ENCODE measurements at places on chromosomes 5 and 9. TPM values are rescaled to one million over a fixed set of nuclear protein-coding genes. Genes with fewer than 3 reads are reported as not detected.

The MAN1B1 gene
- total RNA-seq, result 38.2 TPM

The SV2C gene
- total RNA-seq, result 0.45 TPM

- peak; percentile 57 for ATAC-seq
Observed at GRCh38 chr5:1652873-1653697, 129.3 kb upstream of the LPCAT1 start.

DNA sequence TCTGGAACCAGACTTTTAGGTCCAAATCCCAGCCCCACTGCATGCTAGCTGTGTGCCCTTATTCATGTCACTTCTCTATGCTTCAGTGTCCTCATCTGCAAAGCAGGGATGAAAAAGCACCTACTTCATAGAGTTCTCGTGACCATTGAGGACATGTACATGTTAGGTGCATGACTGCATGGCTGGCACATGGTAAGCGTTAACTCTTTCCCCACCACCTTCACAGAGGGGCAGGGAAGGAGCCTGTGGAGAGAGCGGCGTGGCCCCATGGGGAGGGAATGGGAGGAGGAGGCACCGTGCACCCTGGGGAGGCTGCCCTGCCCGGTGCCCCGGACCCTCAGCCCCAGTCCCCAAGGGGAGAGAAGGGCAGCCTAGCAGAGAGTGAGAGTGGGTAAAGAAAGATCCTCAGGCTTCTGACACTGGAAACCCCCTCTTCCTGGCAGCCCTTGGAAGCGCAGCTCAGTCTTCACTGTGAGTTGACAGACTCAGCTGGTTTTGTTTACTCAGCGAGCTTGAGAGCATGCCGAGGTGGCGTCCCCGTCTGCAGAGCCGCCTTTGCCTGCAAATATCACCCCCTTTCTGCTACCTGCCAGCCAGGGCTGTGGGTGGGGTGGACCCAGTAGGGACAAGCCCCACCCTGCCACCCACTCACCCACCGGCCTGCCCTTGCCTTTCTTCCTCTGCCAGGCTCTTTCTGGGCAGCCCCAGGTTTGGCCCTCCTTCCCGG lies 10.6 kb upstream of the ANGPTL2 start:
- ATAC-seq, result no peak

- ATAC-seq, result no peak
Observed at GRCh38 chr5:160494451-160494850, 72.8 kb downstream of the PTTG1 start.

DNA sequence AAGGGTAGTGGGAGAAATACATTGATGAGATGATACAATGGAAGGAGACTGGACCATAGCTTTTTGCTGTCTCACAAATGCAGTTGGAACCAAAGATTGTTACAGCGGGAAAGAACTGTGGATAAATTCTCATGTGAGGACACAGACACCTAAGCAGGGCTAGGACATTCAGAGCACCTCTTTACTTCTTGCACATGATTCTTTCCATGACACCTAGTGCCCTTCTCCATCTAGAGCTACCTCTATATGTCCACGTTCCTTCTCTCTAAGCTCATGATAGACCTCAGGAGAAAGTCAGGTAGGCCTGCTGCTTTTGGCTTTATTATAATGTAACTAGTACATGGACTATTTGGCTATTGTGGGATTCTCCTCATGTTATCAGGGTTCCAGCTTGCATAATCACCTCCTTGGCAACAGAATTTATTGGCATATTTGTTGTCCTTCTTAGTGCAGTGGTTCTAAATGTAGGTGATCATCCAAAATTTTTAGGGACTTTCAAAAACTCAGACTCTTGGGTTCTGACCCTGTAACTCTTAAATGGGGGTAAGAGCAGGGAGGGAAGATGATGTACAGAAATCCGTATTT lies 27.2 kb downstream of the NR3C1 start:
- no peak for ATAC-seq

GRCh38 chr9:91223000-91223399 lies 138.7 kb downstream of the AUH start:
- ATAC-seq, result peak; percentile 87

The ZFP2 gene
- 0.26 TPM for total RNA-seq

The STC2 gene
- total RNA-seq, result 4.3 TPM

The SOX30 gene
- 0.50 TPM for total RNA-seq

The PCDHB8 gene
- not detected for total RNA-seq

- no peak for ATAC-seq
Observed at GRCh38 chr5:114377946-114378345, 16.1 kb downstream of the KCNN2 start.

GRCh38 chr9:135204177-135204576 lies 116.7 kb downstream of the OLFM1 start:
- ATAC-seq, result no peak

GRCh38 chr9:131117121-131117761 lies 8.1 kb upstream of the NUP214 start:
- no peak for ATAC-seq

The C9orf50 gene
- total RNA-seq, result not detected

The MAMDC4 gene
- 18.6 TPM for total RNA-seq

DNA sequence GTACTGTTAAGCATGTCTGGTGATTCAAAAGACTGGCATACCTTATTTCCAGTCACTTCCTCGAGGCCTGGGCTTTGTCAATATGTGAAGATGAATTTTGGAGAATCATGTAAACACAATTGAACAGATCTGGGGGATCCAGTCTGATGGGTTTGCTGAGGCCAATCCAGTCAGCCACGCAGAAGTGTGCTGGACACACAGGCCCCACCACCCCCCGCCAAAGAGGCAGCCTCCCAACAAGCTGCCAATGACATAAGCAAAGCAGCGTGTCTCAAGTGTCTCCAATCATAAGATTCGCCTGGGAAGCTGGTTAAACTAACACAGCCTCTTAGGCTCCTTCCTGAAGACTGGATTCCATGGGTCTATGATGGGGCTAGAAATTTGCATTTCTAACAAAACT lies 192.9 kb upstream of the KLF9 start:
- no peak for ATAC-seq

GRCh38 chr5:154267516-154267915 lies 77.0 kb downstream of the GALNT10 start:
- ATAC-seq, result no peak

GRCh38 chr9:88678008-88678407 lies 143.0 kb downstream of the NXNL2 start:
- no peak for ATAC-seq

DNA sequence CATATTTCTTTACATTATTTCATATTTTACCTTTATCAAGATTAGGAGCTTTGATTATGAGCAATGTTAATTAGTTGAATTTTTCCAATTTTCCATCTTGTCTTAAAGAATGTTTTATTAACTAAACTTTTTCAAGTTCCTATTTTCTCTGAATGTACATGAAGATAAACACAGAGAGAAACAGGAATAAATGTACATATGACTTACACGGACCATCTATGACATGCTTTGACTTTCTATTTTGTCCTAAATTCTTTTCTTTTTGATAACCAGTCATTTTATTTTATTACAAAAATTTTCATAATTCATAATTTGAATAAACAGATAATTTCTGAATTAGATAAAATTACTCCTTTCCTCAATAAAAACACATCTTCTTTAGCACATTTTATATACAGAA lies 1038.8 kb upstream of the ARRDC3 start:
- no peak for ATAC-seq

- ATAC-seq, result no peak
Observed at GRCh38 chr9:108087781-108088180, 598.2 kb upstream of the KLF4 start.

GRCh38 chr5:171832775-171833174 lies 47.2 kb downstream of the SMIM23 start:
- no peak for ATAC-seq

The PCDHA1 gene
- total RNA-seq, result not detected

The MOB3B gene
- total RNA-seq, result 0.24 TPM

DNA sequence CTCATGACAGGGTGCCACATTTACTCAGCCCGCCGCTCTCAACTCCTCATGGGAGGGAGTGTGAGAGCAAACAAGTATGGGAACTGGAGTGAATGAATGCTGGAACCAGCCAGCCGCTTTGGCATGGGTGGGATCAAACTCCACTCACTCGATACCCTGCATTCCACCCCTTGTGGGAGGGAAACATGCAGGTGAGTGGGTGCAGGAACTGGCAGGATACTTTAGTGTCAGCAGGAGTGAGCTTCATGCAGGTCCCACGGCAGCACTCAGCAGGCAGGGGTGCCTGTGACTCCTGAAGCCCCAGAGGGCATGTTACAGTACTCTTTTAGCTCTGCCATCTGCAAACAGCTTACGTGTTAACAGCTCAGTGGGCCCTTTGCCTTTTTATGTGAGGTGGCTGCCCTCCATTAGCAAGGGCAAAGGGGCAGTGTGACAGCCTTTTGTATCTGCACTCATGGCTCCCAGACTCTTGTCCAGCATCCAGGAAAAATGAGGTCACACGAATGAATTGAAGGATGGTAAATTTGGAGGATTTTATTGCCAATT lies 433.2 kb upstream of the NMUR2 start:
- no peak for ATAC-seq

Measured in activated T-helper 17 cell treated with anti-CD3 and anti-CD28 coated beads, Interleukin-2, amount 50 U/mL, for 72 hours (primary cell).